Fibroblast of skin of right quadriceps (primary cell): ENCODE measurements at places on chromosomes 4 and X.
A peak's percentile ranks its signal among the peaks of the same experiment; 100 is the strongest.

DNA sequence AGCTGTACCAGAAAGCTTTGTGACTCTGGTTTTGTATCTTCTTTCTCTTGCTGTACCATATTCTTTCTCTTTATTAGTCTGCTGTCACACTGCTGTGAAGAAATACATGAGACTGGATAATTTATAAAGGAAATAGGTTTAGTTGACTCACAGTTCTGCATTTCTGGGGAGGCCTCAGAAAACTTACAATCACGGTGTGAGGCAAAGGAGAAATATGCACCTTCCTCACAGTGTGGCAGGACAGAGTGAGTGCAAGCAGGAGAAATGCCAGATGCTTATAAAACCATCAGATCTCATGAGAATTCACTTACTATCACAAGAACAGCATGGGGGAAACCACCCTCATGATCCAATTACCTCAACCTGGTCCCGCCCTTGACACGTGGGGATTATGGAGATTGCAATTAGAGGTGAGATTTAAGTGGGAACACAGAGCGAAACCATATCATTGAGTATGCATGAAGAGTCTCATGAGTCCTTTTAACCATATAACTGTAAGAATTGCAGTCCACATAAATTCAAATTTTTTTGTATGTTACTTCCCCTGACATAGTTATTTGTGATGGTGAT lies 67.4 kb upstream of the INPP4B start:
- DNase-seq, result peak; percentile 64

GRCh38 chrX:154987940-154988339 lies 34.6 kb downstream of the F8 start:
- DNase-seq, result no peak

DNA sequence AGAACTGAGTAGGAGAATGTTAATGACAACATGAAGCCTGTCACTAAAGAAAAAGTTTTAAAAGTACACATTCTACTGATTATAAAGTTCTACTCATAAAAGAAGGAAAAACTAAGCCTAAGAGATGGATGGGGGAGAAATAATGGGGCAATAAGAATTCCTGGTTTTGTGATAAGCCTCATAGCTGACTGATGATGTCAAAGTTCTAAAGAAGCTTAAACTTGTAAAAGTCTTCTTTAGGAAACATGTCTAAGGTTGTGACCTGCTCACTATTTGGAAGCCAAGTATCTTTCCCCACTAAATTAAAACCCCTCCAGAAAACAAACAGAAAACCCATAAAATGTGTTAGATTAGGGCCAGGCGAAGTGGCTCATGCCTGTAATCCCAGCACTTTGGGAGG lies 232.9 kb upstream of the GIMD1 start:
- DNase-seq, result peak; percentile 20

GRCh38 chr4:98027827-98028226 lies 115.4 kb downstream of the STPG2 start:
- DNase-seq, result no peak

DNA sequence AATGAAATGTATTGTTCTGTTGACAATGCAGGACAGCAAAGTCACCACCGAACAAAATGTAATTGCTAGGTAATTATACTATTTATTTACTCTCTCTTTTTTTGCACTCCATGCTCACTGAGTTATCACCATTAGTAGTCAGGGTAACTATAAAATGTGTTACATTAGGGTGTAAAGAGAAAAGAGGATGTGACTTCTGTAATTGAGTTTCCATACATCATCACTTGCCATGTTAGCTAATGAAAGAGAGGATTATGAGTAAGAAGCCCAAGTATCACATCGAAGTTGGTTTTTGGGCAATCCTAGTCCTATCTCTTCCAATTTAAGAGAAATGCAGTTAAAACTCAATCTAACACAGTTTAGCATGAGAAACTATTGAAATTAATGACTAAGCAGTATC lies 7.6 kb downstream of the ZXDA start:
- no peak for DNase-seq

- DNase-seq, result peak; percentile 87
These were observed 420.8 kb upstream of the DIPK2B start for GRCh38 chrX:45621376-45622041.
